ENCODE measurements at places on chromosomes 7 and 10. TPM values are rescaled to one million over a fixed set of nuclear protein-coding genes. Genes with fewer than 3 reads are reported as not detected.

Gene ITPRID1
- not detected for total RNA-seq

DNA sequence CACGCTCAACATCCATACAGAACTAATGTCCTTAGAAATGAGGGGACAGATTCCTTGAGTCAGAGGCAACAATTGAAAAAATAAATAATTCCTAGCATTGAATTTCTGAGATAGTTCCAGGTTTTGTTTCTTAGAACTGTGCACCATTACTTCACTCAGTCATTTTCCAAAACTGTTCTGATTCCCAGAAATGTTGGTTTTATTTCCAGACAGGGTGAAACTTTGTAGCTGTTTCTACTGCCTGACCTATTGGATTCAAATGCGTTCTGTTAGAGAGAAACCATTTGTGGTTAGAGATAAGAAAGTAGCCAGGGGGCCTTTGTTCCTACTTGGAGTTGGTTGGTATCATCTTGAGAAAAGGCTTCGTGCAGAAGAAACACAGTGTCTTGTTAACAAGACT lies 8.1 kb upstream of the DEPP1 start:
- H3K4me3 ChIP-seq: no peak overlapping the region
- no peaks in the 10 kb centered on the region for H3K36me3 ChIP-seq
- no peak for DNase-seq
- peaks cover 3% of the 10 kb centered on the region for H3K4me1 ChIP-seq
- H3K27ac ChIP-seq: no peak overlapping the region
- H3K27me3 ChIP-seq: no peaks in the 10 kb centered on the region

DNA sequence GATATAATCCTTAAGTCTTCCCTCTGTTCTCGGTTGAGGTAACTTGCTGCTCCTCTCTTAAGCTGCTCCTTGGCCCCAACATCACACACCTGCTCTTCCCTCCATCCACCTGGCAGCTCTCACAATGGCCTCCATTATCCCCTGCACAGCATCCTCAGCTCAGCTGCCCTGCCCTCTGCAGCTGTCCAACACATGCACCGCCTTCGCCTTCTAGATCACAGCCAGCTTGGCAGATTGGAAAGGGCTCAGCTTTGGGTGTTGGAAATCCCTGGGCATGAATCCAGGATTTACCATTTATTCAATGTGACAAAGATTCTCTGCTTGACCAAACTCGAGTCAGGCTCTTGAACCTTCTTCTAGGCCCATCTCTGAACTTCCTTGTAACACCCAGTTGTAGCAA lies 20.6 kb downstream of the RGR start:
- peaks cover 12% of the 10 kb centered on the region for H3K4me1 ChIP-seq
- no peak overlapping the region for H3K4me3 ChIP-seq
- DNase-seq: peak; percentile 91
- H3K27ac ChIP-seq: peak overlapping the region; percentile 74
- H3K27me3 ChIP-seq: no peaks in the 10 kb centered on the region
- H3K36me3 ChIP-seq: no peaks in the 10 kb centered on the region

GRCh38 chr7:156496363-156496769 lies 144.2 kb upstream of the RNF32 start:
- H3K27ac ChIP-seq: no peak overlapping the region
- no peak overlapping the region for H3K4me3 ChIP-seq
- no peaks in the 10 kb centered on the region for H3K36me3 ChIP-seq
- no peaks in the 10 kb centered on the region for H3K4me1 ChIP-seq
- peaks cover 28% of the 10 kb centered on the region for H3K27me3 ChIP-seq
- no peak for DNase-seq
